ENCODE measurements at places on chromosomes 2 and 18.

DNA sequence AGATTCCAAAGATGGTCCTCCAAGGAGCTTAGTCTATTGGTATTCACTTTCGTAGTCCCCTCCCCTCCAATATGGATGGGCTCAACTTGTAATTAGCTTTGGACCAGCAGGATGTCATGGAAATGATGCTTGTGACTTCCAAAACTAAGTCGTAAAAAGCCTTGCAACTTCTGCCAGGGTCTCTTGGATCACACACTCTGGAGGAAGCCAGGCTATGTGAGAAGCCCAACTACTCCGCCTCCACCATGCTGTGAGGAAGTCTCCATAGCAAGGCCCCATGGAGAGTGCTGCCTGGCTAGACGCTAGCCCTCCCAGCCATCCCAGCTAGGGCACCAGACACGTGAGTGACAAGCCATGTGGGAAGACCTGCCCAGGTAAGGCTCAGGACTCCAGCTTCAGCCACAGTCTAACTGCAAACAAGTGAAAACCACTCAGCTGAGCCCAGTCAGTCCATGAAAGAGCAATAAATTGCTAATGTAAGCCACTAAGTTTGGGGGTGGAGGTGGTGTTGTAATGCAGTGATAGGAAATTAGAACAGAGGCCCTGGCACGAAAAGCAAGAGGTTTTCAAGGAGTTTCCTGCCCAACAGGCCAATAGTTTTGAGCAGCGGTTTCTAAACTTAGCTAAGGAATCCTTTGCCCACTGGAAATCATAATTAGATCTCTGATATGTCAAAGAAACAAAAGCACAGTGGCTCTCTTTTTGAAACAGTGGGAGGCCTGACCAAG is 77.5 kb upstream of the GLI2 start:
- no peak for DNase-seq

GRCh38 chr2:46066116-46066515 is 231.1 kb upstream of the EPAS1 start:
- no peak for DNase-seq

- no peak for DNase-seq
These were observed 282.5 kb upstream of the MYT1L start for GRCh38 chr2:2613279-2614199.

- no peak for DNase-seq
These were observed 190.1 kb upstream of the SP5 start for GRCh38 chr2:170524828-170525565.

- no peak for DNase-seq
These were observed 187.1 kb downstream of the DYM start for GRCh38 chr18:49273241-49273880.

- DNase-seq = no peak
These were observed 11.9 kb upstream of the ARHGAP25 start for GRCh38 chr2:68722712-68723111.

DNA sequence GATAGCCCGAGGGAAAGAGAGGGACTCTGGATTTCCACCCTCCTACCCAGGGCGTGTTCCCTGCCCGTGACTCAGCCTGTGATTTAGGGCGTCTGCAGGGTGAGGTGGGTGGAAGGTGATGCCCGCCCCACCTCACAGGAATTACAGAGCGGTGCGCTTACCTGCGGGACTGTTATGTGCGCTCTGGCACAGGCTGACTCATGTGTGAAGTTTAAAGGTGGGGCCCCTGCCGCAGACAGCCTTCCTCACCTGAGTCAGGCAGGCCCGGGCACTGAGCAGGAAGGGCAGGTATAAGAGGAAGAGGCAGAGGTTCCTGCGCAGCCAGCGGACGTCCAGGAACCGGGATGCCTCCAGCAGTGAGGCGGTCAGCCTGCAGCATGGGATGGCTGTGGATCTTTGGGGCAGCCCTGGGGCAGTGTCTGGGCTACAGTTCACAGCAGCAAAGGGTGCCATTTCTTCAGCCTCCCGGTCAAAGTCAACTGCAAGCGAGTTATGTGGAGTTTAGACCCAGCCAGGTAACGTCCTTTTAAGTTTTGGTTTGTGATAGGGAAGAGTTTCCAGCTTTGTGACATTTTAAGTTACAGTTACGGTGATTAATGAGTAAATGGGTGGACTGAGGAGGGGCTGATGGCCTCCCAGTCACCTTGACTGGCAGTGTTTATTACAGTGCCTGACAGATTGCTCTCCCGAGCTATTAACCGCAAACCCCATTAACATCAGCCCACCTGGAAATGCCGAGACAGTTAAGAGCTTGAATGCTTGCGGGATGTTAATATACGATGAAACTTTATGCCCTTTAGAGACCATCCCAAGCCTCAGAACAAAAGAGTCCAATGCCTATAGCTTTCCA is 141.6 kb upstream of the TTC39C start:
- no peak for DNase-seq

DNA sequence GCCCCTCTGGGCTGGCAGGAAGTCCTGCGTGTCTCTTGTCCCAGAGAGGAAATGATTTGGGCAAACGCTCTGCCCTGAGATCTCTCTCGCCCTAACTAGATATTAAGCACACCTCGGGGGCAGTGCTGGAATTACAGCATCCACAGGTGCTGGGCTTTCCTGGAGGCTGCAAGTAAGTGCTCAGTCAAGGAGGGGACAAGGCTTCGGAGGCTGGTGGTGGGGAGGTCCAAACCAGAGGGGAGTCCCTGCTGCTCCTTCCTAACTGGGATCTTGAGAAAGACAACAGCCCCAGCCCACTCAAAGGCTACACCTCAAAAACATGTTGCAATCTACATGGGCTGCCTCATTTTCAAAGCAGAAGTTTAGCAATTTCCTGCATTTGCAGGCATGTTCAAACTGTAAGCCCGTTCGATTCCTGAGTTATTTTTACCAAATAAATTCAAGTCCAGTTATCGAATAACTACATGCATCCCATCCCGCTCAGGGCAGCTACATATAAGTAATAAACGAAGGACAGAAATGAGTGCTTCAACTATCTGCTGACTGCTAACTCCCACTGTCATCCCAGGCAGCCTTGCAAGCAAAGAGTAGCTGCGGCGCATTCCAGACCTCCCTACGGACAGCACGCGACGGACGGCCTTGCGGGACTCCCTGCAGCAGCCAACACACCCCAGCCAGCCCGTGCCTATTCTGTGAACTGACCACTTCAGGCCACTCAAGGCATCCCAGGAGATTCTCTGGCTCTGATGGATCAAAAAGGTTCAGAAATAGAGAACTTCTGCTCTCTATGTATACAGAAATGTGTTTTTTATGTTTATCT is 27.5 kb downstream of the ZNF516 start:
- no peak for DNase-seq

DNA sequence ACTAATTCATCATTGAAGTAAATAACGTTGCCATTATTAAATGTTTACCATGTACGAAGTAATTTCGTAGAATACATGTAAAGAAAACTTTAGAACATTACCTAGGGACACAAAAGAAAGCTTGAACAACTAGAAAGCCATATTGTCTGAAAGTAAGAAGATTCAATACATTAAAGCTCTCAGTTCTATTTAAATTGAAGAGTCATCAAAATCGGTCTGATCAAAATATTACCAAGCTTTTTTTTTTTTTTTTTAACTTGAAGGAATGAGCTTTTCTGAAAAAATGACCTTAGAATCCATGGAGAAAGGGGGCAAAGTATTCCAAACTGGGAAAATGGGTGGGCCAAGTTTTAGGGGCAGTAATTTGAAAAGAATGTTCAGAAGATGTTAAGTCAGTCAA is 300.8 kb downstream of the GPD2 start:
- no peak for DNase-seq

GRCh38 chr2:152071092-152071491 is 27.8 kb downstream of the CACNB4 start:
- DNase-seq = no peak

DNA sequence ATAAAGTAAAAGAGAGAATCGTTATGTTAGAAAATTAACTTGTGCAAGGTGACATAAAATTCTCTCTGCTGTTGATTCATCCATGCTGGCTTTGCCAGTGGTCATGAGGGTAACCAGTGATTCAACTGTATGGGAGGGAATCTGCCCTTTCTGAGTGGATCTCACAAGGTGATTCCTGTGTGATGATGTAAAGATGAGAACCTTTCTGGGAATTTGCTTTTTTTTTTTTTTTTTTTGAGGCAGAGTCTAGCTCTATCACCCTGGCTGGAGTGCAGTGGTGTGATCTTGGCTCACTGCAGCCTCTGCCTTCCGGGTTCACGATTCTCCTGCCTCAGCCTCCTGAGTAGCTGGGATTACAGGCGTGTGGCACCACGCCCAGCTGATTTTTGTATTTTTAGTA is 23.3 kb downstream of the RAB31 start:
- DNase-seq = peak; percentile 80

- DNase-seq = no peak
These were observed 166.5 kb downstream of the RTP5 start for GRCh38 chr2:242035858-242036652.

- DNase-seq = no peak
These were observed 287.2 kb upstream of the GYPC start for GRCh38 chr2:126368758-126369157.

DNA sequence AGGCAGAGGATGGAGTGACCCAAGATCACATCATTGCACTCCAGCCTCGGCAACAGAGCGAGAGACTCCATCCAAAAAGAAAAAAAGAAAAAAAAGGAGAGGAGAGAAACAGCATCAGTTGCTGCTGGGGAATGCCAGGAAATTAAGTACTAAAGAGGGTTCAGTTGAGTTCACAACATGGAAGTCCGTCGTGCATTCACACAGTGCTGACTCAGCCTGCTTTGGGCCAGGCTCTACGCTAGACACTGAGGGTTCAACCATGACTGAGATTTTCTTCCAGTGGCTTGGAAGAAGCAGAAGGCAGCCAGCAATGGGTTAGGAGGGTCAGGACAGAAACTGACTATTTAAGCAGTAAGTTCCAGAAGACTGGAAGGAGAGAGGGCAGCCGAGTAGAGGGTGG is 108.8 kb downstream of the FMNL2 start:
- DNase-seq = no peak

GRCh38 chr18:75562216-75562615 is 134.7 kb upstream of the SMIM21 start:
- DNase-seq = no peak

- DNase-seq = no peak
These were observed 25.0 kb upstream of the ACAA2 start for GRCh38 chr18:49838381-49838780.

- no peak for DNase-seq
These were observed 150.5 kb downstream of the ARHGAP15 start for GRCh38 chr2:143279672-143280071.

All from HS-5 (cell line).